ENCODE measurements at places on chromosomes 5 and 9. TPM values are rescaled to one million over a fixed set of nuclear protein-coding genes. Genes with fewer than 3 reads are reported as not detected.

CCDC192 gene
- total RNA-seq, result not detected

GRCh38 chr9:78064075-78064474 lies 32.5 kb upstream of the GNAQ start:
- H3K27me3 ChIP-seq, result no peaks in the 10 kb centered on the region
- H3K36me3 ChIP-seq, result no peaks in the 10 kb centered on the region
- H3K4me1 ChIP-seq, result no peaks in the 10 kb centered on the region
- H3K4me3 ChIP-seq, result no peak overlapping the region
- no peak for DNase-seq
- H3K27ac ChIP-seq, result no peak overlapping the region

DNA sequence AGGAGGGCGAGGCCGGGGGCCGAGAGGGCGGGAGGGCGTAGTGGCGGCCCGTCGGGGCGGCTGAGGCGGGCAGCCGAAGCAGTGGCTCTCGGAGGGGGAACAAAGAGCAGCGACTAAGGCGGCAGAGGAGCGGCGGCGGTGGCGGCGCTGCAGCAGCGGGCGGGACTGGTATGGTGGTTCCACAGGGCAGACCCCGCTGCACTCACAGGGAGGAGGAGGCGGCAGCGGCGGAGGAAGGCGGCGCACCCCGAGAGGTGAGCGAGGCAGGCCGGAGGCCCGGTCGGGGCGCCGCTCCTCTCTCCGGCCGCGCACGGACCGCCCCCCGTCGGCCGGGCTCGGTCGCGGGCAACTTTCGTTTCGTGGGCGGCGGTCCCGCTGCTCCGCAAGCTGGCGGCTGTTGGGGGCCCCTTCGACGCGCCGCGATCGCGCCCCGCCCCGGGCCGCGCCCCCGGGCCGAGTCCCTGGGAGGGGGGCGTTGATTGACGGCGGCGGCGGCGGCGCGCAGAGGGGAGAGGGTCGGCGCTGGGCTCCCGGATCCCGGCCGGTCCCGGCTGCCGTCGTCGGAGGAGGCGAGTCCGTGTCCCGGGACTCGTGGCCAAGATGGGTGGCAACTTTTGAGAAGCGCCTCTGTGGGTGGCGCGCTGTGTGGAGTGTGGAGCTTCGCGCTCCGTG lies 467 bp downstream of the CNOT6 start:
- peak overlapping the region; percentile 82 for H3K4me3 ChIP-seq
- peaks cover 10% of the 10 kb centered on the region for H3K4me1 ChIP-seq
- H3K27ac ChIP-seq, result peak overlapping the region; percentile 84

BRINP1 gene
- total RNA-seq, result not detected

DNA sequence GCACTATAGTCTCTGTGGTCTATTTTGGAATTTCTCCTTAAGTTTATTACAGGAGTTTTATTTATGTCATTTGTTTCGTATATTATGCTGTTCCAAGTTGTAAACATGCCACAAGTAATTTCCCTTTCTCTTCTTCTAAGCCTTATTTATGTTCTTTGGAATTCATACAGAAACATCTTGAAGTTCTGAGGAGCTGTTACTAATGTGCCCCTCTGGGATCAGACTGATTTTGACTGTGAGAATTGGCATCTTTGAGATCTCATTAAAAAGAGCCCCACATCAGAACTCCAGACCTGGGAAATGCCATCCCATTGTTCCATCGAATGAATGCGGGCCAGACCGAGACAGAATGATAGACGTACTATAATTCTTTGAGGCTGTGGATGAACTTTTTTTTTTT lies 138.8 kb upstream of the CD180 start:
- H3K27me3 ChIP-seq, result no peaks in the 10 kb centered on the region
- H3K4me3 ChIP-seq, result no peak overlapping the region
- no peak overlapping the region for H3K27ac ChIP-seq
- no peaks in the 10 kb centered on the region for H3K4me1 ChIP-seq
- DNase-seq, result no peak

DNA sequence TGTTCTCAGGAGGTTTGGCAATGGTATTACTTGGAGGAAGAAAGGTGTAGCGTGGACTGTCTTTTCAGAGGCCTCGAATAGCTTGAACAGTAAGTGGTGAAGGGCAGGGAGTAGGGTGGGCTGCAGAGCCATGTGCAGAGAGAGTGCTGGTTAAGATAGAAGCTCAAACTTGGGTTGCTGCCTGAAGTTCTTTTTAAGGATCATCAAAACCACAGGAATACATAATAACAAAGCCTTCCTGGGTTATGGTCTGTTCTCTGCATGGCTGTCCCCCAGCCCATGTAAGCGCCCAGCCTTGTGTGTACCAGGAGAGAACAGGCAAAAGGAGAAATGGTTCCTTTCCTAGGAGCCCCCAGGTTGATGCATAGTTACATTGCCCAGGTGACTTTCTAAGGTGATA lies 43.9 kb downstream of the RCL1 start:
- no peaks in the 10 kb centered on the region for H3K36me3 ChIP-seq
- no peak overlapping the region for H3K27ac ChIP-seq
- H3K27me3 ChIP-seq, result no peaks in the 10 kb centered on the region
- no peak overlapping the region for H3K4me3 ChIP-seq
- peaks cover 33% of the 10 kb centered on the region for H3K4me1 ChIP-seq

GRCh38 chr5:19256036-19256435 lies 732.0 kb downstream of the CDH18 start:
- no peak overlapping the region for H3K27ac ChIP-seq
- no peaks in the 10 kb centered on the region for H3K4me1 ChIP-seq
- H3K27me3 ChIP-seq, result no peaks in the 10 kb centered on the region
- no peak overlapping the region for H3K4me3 ChIP-seq
- no peaks in the 10 kb centered on the region for H3K36me3 ChIP-seq
- no peak for DNase-seq

DNA sequence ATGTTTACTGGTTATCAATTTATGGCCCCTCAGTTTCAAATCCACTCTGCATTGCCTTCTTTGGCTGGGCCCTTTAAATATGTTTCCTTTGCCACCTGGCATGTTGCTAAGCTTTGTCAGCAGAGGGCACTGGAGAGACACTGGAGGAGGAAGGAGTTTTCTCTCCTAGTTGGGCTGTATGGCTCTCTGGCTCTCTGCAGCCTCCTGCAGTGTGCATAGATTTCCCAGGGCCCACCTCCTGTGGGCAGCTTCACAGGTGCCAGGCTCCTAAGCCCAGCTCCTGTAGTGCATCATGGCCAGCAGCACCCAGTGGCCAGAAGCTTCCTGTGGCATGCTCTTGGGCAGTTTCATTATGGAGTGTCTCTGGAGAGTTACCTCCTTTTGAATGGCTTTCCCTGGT lies 23.3 kb downstream of the CAVIN4 start:
- no peaks in the 10 kb centered on the region for H3K27me3 ChIP-seq
- H3K36me3 ChIP-seq, result no peaks in the 10 kb centered on the region
- no peak overlapping the region for H3K27ac ChIP-seq
- H3K4me1 ChIP-seq, result no peaks in the 10 kb centered on the region

GRCh38 chr9:90851444-90851843 lies 49.8 kb downstream of the SYK start:
- no peaks in the 10 kb centered on the region for H3K36me3 ChIP-seq
- no peak overlapping the region for H3K4me3 ChIP-seq
- no peak overlapping the region for H3K27ac ChIP-seq
- DNase-seq, result no peak

DNA sequence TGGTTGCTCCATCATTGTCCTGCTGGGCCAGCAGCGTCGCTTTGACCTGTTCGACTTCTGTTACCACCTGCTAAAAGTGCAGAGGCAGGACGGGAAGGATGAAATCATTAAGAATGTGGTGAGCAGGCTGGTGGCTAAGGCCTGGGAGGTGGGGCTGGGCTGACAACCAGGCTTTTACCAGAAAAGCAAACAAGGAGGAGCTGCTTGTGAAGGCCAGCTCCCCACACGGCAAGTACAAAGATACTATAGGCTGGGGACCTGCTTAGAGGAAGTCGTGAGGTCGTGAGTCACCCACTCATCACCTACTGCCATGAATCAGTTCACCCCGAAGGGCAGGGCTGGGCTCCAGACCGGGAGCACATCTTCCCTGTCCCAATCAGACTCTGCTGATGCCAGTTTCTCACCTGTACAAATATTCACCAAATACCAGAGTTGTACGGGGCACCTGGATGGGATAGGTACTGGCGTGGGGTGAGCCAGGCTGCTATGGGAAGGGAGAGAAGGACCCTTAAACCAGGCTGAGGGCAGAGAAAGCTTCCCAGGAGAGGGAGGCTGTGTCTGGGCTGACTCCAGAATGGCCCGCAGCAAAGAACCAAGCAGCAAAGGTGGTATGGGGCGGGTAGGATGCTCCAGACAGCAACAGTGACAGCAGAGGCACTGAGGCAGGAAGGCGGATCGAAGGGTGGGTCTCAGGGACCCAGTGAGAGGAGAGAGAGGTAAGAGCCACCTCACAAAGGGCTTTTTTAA lies 69.3 kb upstream of the NIPAL4 start:
- no peaks in the 10 kb centered on the region for H3K4me1 ChIP-seq
- no peaks in the 10 kb centered on the region for H3K36me3 ChIP-seq
- no peak overlapping the region for H3K27ac ChIP-seq
- no peak overlapping the region for H3K4me3 ChIP-seq
- H3K27me3 ChIP-seq, result no peaks in the 10 kb centered on the region

DNA sequence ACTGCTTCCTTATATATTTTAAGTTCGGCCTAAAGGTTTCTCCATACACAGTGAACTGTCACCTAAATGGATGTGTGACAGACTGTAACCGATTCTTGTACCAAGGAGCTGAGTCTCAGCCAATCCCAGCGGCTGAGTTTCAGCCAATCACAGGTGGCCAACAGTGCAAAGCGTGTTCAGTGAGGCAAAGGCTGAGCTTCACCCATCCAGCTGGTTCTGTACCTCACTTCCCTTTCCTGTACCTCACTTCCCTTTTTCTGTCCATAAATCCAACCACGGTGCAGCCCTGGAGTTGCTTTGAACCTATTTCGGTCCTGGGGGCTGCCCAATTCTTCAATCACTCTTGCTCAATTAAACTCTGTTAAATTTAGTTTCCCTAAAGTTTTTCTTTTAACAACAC lies 15.7 kb upstream of the TBC1D9B start:
- H3K36me3 ChIP-seq, result no peaks in the 10 kb centered on the region
- H3K27me3 ChIP-seq, result no peaks in the 10 kb centered on the region
- no peaks in the 10 kb centered on the region for H3K4me1 ChIP-seq
- no peak for DNase-seq
- no peak overlapping the region for H3K27ac ChIP-seq
- H3K4me3 ChIP-seq, result no peak overlapping the region

DNA sequence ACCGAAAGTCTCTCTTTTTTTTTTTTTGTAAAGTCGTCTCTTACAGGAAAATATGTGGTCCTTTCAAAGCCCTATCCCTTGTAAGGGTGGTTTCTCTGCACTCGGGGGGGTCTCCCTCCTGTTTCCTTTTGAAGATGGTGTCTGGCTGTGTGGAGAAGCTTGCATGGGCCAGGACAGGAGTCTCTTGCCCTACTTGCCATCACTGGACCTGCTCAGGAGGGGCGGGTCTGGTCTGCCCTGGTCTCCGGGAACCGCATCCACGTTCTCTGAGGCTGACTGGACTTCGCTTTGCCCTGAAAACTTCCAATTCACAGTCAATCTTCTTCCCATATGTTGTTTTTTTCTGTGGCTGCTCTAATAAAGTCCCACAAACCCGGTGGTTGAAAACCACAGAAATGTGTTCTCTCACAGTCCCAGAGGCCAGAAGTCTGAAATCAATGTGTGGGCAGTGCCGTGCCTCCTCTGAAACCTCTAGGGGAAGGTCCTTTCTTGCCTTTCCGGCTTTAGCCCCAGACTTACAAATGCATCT lies 92.9 kb upstream of the IER5L start:
- H3K27me3 ChIP-seq, result no peaks in the 10 kb centered on the region
- no peaks in the 10 kb centered on the region for H3K36me3 ChIP-seq
- H3K27ac ChIP-seq, result no peak overlapping the region
- no peak for DNase-seq
- H3K4me1 ChIP-seq, result no peaks in the 10 kb centered on the region

DNA sequence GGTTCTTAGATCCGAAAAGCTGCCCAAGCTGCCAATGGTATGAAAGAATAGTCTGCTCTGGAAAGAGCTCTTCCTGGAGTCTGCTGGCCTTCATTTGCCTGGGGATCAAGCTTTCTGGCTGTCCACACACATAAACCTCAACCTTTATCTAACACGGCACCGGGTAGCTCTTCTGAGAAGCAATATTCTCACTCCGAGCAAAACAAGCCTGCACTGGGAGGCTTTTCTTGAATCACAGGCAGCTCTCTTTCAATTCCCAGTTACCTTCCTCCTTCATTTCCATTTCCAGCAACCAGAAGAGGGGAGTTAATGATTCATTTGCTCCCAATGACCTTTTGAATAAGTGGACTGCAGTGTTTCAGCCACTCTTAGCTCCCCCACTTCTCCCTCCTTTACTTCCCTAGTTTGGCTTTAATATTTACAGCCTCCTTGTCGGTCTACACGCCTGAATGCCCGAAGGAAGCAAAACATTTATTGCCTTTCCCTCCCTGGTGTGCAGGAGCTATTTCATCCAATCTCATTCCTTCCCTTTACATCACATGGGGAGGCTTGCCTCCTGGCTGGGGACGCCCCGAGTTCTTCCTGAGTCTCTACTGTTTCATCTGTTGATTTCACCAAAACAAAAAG lies 187.1 kb downstream of the ARHGEF28 start:
- H3K27ac ChIP-seq, result peak overlapping the region; percentile 64
- no peaks in the 10 kb centered on the region for H3K4me1 ChIP-seq
- no peak for DNase-seq
- no peaks in the 10 kb centered on the region for H3K27me3 ChIP-seq

GRCh38 chr5:101429241-101429640 lies 526.2 kb upstream of the ST8SIA4 start:
- H3K4me1 ChIP-seq, result no peaks in the 10 kb centered on the region
- no peak overlapping the region for H3K27ac ChIP-seq
- H3K4me3 ChIP-seq, result no peak overlapping the region
- H3K27me3 ChIP-seq, result no peaks in the 10 kb centered on the region

- H3K4me3 ChIP-seq, result no peak overlapping the region
- H3K27ac ChIP-seq, result no peak overlapping the region
- no peaks in the 10 kb centered on the region for H3K36me3 ChIP-seq
- H3K4me1 ChIP-seq, result no peaks in the 10 kb centered on the region
- H3K27me3 ChIP-seq, result no peaks in the 10 kb centered on the region
Measured at GRCh38 chr9:95725045-95725444, 150.4 kb upstream of the ERCC6L2 start.

- no peaks in the 10 kb centered on the region for H3K4me1 ChIP-seq
- DNase-seq, result no peak
- H3K27me3 ChIP-seq, result no peaks in the 10 kb centered on the region
Measured at GRCh38 chr5:169287529-169287928, 13.4 kb downstream of the SLIT3 start.

All from pancreas (tissue), 10 donors.